ENCODE measurements at places on chromosomes 11 and 22.

DNA sequence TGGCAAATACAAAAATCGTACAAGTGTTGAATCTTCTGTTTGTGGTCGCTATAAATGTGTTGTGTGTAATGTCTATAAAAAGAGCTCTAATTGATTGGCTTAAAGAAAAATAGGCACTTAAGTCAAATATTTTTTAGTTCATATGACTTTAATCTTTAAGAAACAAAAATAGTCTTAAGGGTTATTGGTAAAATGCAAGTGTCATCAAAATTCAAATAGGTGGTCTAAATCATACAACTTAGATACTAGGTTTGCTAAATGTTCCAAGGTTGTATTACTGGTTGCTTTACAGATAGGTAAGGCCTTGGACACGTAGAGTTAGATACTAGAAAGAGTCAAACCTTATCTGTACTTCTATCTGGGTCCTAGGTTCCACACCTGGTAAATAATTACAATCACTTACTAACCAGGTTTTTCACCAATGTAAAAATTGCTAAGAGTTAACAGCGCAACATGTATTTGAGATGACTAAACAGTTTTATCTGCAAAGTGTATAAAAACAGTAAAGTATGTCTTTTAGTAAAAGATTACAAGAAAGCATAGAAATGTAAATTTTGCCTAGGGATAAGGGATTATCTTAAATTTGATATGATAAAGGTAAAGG lies 91.1 kb upstream of the GNAZ start:
- no peak for DNase-seq

- no peak for DNase-seq
Measured at GRCh38 chr11:78714539-78714938, 139.9 kb upstream of the NARS2 start.

GRCh38 chr11:125262194-125262829 lies 97.8 kb downstream of the PKNOX2 start:
- no peak for DNase-seq

DNA sequence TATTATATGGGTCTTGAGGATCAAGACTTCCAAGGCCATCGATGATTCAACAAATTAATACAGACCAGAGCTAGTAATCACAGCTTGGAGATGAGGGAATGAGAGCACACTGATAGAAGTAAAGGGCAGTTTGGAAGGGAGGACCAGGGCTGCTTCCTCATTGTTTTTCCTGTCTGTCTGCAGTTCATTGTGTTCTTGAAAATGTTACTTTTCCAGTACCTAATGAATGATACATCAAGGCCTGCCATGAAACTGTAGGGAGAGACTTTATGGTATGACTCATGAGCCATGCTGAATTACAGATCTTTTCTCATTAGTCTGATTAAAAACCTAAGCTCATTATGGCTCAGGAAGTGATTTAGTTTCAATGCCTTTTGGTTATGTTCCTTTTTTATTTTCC lies 855.6 kb downstream of the KCNA4 start:
- DNase-seq = peak; percentile 35

DNA sequence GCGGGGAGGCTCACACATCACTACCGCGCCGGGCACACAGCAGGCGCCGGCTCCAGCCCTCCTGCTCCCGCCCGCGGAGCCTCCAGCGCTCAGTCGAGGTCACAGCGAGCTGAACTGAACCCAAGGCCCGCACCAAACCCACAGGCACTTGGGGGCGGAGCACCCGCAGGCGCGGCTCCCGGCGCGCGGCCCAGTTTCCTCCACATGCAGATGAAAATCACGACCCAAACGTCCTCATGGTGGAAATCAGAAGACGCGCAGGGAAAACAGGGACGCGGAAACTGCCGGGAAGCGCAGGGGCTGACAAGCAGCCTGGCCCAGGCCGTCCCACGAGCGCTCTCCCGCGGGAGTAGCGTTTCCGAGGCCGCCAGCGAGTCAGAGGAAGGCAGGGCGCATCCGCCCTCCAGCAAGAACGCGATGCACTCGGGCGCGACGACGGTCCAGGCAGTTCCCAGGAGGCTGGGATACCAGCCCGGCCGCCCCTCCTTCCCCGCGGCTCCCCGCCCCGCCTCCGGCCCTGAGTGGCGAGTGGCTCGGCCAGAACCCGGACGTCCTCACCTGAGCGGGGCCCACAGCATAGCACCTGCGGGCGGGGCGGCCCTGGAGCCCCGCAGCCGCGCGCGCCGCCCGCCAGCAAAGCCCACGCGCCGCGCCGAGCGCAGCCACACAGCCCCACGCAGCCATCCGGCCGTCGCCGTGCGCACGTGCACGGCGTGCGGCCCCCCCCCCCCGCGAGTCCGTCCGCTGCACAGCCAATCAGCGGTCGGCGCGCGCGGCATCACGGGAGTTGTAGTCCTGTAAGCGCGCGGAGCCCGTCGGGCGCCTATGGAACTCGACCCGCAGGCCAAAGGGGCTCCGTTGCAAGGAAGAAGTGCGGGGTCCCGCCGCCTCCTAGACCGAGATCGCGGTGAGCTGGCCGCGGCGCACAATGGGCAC lies at the start of gene HDHD5:
TSS of gene HDHD5 (minus strand) at position 710 of the 936 bp plus-strand sequence. CDS start at position 684, 26 bp downstream.
- DNase-seq = peak; percentile 81

GRCh38 chr22:33529424-33530113 lies 390.7 kb downstream of the LARGE1 start:
- DNase-seq = peak; percentile 72

DNA sequence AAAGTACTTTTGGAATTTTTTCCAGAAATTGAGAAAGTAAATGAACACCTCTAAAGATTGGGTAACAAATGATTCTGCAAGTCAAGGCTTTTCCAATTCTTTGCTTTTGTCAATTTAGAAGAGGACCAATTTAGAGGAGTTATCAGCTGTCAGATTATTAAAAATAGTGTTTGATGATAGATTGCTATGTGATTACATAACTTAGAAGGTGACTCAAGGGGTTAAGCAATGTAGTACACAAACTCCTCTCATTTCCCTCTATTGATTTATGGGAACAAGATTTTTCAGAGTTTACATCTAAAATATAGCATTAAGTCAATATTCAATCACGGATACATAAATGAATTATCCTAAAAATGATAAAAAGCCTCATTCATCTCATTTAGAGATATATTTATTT lies 70.3 kb downstream of the INSC start:
- no peak for DNase-seq

GRCh38 chr22:43167001-43167589 lies 15.7 kb downstream of the TSPO start:
- no peak for DNase-seq

GRCh38 chr11:11148596-11148995 lies 204.5 kb downstream of the CSNK2A3 start:
- no peak for DNase-seq

GRCh38 chr11:59281177-59281576 lies 68.5 kb upstream of the MPEG1 start:
- no peak for DNase-seq

- DNase-seq = no peak
Measured at GRCh38 chr11:120088056-120088455, 49.9 kb downstream of the TRIM29 start.

DNA sequence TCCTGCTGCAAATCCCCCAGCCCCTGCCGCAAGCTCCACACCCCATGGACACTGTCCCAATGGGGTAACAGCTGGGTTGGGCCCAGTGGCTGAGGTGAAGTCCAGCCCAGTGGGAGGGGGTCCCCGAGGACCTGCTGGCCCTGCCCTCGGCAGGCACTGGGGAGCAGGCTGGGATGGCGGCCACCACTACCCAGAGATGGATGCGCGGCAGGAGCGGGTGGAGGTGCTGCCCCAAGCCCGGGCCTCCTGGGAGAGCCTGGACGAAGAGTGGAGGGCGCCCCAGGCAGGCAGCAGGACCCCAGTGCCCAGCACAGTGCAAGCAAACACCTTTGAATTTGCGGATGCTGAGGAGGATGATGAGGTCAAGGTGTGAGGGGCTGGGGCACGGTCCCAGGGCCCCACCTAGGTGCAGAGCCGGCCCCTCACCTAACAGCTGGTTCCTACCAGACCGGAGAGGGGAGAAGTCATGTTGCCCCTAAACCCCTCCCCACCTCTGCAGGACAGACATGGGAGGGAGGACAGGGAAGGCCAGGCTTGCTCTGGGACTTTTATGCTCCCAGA lies 8.2 kb downstream of the CDC42EP1 start:
- no peak for DNase-seq
